ENCODE measurements at places on chromosomes 2 and 18. TPM values are rescaled to one million over a fixed set of nuclear protein-coding genes. Genes with fewer than 3 reads are reported as not detected.

The DCTN1 gene
- 92.0 TPM for total RNA-seq

The CNGA3 gene
- total RNA-seq = not detected

The ZC3H6 gene
- 0.98 TPM for total RNA-seq

The SCN9A gene
- 0.71 TPM for total RNA-seq

The MTERF4 gene
- 20.3 TPM for total RNA-seq

The GALNT5 gene
- total RNA-seq = 48.1 TPM

The LINC00305 gene
- not detected for total RNA-seq

The POTEJ gene
- total RNA-seq = not detected

The SETBP1 gene
- 5.3 TPM for total RNA-seq

The POTEE gene
- not detected for total RNA-seq

The EMX1 gene
- not detected for total RNA-seq

The CGREF1 gene
- 0.70 TPM for total RNA-seq

The CTAGE1 gene
- not detected for total RNA-seq

The FECH gene
- 20.0 TPM for total RNA-seq

The IL36RN gene
- total RNA-seq = 11.6 TPM

The CD8B2 gene
- total RNA-seq = not detected

The YES1 gene
- total RNA-seq = 142 TPM

The KIAA1328 gene
- 3.0 TPM for total RNA-seq

The ABHD1 gene
- not detected for total RNA-seq

The AQP4 gene
- total RNA-seq = not detected

The ITGB6 gene
- 58.6 TPM for total RNA-seq

The IL1RN gene
- total RNA-seq = 163 TPM

The KLHL14 gene
- total RNA-seq = not detected

The C1D gene
- 30.4 TPM for total RNA-seq

The SNORC gene
- 0.88 TPM for total RNA-seq

The CPLX4 gene
- not detected for total RNA-seq

Data from airway epithelial cell (primary cell).